EL (cell line): ENCODE measurements at places on chromosomes 16 and 17.
A peak's percentile ranks its signal among the peaks of the same experiment; 100 is the strongest.

DNA sequence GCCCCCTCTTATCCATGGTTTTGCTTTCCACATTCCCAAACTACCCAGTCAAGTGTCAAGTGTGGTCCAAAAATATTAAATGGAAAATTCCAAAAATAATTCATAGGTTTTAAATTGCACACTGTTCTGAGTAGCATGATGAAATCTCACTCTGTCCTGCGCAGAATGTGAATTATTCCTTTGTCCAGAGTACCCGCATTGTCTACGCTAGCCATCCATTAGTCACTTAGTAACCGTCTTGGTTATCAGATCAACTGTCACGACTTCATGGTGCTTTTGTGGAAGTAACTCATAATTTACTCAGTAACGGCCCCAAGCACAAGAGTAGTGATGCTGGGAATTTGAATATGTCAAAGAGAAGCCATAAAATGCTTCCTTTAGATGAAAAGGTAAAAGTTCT, 94.9 kb downstream of the SLC39A11 start:
- DNase-seq: peak; percentile 6

GRCh38 chr16:83354015-83354414, 453.8 kb upstream of the HSBP1 start:
- DNase-seq: no peak

DNA sequence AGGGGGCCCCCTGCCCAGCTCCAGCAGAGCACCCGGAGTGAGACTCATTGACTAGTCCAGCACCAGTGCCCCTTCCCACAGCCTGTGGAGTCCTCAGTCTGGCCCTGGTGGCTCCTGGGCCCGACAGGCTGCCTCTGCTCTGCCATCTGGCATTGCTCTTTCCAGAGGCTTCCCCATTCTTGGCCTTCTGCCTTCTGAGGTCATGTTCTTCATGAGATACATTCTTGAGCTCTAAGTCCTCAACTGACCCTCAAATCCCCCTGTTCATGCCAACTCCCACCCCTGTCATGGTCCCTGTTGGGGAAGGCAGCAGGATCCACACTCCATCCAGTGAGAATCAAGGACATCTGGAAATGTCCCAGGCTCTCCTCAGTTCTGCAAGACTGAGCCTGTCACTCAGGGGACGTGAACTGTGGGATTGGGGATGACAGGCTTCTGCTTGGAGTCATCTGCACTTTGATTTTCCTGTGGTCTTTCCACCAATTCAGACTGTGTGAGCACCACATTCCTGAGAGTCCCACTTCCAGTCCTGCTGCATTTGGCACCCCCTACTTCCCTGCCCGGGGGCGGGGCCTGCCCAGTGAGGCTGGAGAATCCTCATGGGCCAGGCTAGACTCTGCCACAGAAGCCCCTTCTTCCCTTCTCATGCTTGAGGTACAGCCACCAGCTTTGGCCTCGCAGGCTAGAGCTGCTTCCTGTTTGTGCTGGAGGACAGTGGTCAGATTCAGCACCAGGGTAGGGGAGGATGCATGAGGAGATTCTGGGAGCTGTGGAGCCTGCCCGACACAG, 2.7 kb downstream of the TRPV2 start:
- DNase-seq: peak; percentile 80

- no peak for DNase-seq
Measured at GRCh38 chr17:39161962-39162361, 4.0 kb downstream of the ARL5C start.

DNA sequence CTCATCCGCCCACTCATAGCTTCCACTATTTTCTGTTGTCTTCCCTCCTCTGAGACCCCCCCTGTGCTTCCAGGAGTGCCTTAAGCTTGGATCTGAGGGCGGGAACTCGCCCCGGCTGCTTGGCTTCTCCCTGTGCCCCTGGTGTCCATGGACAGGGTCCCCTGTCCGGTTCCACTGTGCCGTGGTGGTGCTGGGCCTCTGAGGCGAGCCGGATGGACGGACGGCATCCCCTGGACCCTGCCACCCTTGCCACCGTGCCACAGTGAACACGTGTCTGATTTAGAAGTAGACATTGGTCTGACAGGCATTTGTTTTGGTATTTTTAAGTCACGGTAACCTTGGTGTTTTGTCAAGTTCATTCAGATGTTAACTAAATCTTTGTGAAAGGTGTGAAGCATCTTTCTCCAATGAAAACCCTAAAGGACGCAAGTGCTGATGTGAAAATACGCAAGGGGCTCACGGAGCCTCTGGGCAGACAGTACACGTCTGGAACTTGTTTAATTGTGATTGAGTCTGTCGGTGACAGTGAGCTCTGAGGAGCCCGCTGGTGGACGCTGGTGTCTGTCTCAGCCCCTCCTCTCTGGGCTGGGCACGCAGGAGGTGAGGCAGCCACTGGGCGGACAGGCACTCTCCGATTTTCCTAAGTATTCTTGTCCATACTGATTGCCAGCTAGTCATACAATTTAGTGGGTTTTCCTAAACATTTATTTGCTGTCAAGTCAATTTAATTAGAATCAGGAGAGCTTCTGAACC, 26.3 kb downstream of the ZNF750 start:
- DNase-seq: no peak

GRCh38 chr16:1913327-1914083, 4.7 kb downstream of the HS3ST6 start:
- no peak for DNase-seq

DNA sequence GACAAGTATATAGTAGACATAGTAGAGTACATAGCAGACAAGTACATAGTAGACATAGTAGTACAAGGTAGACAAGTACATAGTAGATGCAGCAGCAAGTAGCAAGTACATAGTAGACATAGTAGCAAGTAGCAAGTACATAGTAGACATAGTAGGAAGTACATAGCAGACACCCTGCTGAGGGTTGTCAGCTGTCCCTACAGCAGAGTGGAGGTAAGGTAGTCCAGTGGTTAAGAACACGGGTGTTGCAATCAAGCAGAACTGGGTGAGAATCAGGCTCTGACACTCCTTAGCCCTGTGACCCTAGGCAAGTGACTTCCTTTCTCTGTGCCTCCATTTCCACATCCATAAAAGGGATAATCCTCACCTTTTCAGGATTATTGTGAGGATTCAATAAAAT, 94.7 kb downstream of the NOG start:
- no peak for DNase-seq

GRCh38 chr17:47205419-47205963, 3.7 kb upstream of the MYL4 start:
- peak; percentile 71 for DNase-seq

DNA sequence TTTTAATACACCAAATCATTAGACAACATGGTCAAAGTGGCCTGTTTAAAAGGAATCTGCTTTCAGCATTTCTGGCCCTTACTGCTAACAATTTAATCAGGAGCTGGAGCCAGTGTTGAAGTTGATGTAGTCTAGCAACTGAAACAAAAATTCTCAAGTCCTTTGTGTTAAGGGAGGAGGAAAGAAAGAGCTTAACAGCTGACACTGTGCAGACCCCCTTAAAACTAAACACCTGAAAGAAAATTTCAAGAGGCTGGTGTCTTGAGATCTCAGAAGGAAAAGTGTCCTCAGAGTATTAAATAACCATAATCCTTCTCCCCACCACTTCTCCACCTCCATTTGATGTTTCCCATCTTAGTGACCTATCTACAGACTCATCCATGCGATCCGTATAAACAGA, 232.1 kb downstream of the FTO start:
- DNase-seq: no peak

DNA sequence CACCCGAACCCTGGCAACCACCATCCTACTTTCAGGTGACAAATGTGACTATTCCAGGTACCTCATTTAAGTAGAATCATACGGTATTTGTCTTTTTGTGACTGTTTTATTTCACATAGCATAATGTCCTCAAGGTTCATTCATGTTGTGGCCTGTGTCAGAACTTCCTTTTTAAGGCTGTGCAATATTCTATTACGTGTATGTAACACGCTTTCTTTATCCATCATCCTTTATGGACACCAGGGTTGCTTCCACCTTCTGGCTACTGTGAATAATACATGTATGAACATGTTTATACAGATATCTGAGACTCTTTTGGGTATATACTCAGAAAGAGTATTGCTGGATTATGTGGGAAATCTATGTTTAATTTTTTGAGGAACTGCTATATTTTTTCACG, 28.7 kb upstream of the RSL1D1 start:
- DNase-seq: no peak

- DNase-seq: no peak
Measured at GRCh38 chr16:68388124-68388523, 60.2 kb downstream of the SMPD3 start.

DNA sequence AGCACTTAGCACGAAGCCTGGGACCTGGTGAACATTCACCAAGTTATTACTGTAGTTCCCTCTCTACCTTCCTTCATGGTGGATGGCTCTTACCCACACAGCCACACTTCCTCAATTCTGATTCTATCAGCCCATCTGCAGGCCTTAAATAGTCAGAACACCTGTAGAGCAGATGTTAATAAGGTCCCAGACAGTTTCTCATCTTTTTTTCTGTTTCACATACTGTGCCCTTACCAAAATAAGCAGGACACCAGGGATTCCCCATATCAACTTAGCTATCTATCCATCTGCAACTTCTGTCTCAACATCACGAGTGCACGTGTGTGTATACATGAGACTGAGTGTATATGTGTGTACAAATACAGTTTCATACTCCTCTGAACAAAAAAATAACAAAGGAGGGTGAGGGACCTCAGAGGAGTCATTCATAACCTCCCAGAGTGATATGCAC, 2.8 kb downstream of the RECQL5 start:
- no peak for DNase-seq

DNA sequence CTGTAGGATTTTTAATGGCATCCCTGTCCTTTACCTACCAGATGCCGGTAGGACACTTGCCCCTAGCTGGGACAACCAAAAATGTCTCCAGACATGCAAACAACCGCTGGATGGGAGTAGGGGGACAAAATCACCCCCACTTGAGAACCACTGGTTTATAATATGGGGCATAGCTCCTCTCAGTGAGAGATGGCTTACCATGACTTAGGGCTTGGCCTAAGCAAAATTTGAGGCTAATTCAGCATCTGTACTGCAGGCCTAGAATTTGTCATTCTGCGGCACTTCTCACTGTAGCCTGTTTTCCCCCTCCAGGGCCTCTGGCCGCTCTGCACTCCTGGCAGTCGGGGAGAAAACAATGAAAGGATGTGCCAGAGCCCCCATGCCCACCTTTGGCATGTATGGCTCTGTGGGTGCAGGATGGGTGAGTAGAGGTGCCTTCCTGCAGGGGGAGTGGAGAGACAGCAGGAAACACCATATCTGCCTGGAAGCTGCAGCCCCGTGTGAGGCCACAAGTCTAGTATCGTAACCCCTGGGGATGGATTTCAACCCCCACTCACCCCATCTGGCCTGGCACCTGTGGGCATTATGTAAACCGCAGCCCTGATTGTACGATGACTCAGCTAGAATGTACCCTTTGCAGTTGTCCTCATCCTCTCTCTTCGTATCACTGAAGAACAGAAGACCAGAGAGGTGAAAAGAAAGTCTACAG, 268.1 kb downstream of the SOX9 start:
- DNase-seq: peak; percentile 70

DNA sequence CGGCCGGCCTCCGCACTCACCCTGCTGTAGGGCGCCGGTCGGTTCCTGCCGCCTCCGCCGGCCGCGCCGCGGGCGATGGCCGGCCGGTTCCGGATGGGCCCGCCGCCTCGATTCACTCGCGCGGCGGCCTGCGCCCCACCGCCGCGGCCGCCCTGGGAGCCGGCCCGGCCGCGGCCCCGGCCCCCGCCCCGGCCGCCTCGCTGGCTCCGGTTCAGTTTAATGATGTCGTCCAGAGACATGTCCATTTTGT, 158 bp downstream of the ALYREF start:
- no peak for DNase-seq

DNA sequence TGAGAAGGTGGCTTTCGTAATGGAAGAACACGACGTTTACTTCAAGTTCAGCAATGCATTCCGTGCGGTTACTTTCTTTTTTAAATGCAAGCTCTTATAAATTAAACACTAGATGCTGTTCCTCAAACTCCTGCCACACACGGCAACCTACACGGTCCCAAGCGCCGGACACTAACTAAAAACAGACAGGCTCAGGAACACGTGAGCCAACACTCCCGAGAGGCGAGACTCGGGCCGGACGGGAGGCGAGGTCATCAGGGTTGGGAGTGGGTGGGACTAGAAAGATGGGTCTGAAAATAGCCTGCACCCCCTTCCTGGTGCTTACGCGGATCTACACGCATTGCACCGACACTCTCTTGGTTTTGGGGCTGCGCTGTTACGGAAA, 6.4 kb downstream of the CLCN7 start:
- no peak for DNase-seq

DNA sequence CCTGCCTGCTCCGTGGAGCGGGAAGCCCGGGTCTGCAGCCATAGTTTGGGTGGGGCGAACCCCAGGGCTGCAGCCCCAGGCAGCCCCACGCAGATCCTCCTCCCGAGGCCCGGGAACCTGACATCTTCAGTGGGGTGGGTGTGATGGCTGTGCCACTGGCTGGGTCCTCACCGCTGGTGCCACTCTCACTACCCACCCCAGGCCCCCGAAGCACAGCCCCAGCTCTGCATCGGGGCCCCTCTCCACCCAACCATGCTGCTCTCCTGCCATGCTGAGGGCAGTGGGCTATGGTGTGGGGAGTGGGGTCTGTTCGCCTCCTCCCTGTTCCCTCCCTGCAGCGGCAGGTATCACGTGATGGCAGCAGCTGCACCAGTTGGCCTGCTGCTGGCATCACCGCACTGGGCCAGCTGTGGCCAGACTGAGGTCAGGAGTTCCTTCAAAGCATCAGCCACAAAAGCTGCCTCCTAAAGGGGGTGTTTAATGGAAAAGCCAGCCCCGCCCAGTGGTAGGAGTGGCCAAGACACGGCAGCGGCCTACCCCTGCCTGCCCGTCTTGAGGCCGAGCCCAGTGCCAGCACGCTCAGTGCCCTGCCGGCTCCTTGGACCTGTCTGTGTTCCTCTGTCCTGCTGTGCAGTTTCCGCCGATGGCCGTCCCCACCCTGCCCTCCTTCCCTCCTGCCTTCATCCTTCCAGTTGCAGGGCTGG, 10.8 kb downstream of the KCTD5 start:
- DNase-seq: no peak

DNA sequence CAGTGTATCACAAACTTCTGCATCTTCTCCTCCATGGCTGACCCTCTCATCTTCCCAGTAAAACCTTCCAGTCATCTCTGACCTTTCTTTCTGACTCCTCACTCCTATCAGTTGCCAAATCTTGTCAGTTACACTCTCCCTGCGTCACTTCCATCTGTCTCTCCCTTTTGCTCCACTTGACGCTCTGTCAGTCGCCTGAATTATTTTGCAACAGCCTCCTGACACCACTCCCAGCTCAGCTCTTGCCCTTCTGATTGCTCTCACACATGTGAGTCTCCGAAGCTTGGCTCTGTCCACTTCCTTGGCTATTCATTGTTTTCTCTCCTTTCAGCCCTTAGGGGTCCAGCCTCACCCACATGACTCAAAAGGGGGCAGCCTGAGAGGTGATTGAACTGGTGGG, 27.7 kb downstream of the DHRS7C start:
- no peak for DNase-seq
